ENCODE measurements at places on chromosomes 7 and 10. TPM values are rescaled to one million over a fixed set of nuclear protein-coding genes. Genes with fewer than 3 reads are reported as not detected.
A peak's percentile ranks its signal among the peaks of the same experiment; 100 is the strongest.

GRCh38 chr7:133479456-133480065 lies 226.7 kb downstream of the EXOC4 start:
- DNase-seq: no peak

GRCh38 chr10:17782921-17783665 lies 26.1 kb upstream of the MRC1 start:
- peak; percentile 95 for DNase-seq

Gene A1CF
- total RNA-seq: not detected

- DNase-seq: peak; percentile 42
Observed at GRCh38 chr7:17009007-17009719, 127.4 kb upstream of the AGR3 start.

Gene RELN
- total RNA-seq: not detected

DNA sequence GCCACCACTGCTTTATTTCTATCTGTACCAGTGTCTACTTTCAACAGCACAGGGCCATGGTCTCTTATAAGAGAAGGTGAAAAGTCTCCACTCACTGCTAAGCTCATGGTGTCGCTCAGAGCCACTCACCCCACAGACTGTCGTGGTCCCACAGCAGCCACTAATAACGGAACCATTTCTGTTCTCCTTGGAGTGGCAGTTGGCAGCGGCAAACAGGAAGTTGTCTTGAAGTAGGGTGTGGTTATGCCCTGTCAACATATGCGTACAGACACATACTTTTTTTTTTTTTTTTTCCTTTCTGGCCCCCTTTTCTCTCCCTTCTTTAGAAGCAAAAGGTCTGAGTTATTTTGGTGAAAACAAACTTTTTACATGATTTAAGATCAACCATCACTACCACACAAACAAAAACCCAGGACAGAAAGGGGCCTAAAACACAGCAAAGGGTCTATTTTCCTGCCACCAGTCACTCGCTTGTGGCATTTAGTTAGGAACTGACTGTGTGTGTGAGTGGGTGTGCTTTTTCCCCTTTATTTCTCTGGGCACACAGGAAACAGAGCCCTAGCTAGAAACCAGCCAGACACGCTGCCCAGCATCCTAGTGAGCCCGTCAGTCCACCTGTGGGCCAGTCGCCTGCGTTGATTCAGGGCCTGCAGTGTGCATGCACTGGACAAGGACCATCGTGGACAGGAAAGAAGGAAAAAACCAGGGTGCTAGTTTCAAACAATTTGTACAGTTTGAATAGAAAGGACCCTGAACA lies 96.7 kb upstream of the EFCAB10 start:
- no peak for DNase-seq

GRCh38 chr7:2225336-2225735 lies 7.4 kb downstream of the MAD1L1 start:
- DNase-seq: no peak

Gene FUOM
- total RNA-seq: 5.5 TPM
